ENCODE measurements at places on chromosomes 16 and 17.

GRCh38 chr17:81536299-81537290, 8.4 kb downstream of the FSCN2 start:
- no peak for DNase-seq

- peak; percentile 70 for DNase-seq
These were observed 3.3 kb downstream of the CD2BP2 start for GRCh38 chr16:30351586-30352419.

DNA sequence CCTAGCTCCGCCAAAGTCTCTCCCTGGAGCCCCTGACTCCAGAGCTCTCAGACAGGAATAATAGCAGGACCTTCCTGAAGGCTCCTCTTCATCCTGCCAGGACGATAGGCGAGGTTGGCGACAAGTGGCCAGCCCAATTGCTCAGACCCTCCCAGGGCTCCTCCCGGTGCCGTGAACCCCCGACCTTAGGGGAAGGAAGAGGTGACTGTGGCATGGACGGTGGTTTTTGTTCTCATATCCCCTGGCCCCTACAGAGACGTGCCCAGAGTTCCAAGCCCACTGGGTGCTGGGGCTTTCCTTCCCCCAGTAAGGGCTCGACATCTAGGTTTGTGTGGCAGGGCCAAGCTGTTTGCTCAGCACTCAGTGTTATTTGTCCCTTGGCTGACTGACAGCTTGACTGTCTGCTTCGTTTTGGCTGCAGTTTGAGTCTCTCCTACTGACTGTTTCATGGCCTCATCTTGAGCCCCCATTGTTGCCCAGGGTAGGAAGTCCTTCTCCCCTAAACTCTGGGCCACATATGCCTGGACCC, 4.6 kb upstream of the ADCY7 start:
- no peak for DNase-seq

DNA sequence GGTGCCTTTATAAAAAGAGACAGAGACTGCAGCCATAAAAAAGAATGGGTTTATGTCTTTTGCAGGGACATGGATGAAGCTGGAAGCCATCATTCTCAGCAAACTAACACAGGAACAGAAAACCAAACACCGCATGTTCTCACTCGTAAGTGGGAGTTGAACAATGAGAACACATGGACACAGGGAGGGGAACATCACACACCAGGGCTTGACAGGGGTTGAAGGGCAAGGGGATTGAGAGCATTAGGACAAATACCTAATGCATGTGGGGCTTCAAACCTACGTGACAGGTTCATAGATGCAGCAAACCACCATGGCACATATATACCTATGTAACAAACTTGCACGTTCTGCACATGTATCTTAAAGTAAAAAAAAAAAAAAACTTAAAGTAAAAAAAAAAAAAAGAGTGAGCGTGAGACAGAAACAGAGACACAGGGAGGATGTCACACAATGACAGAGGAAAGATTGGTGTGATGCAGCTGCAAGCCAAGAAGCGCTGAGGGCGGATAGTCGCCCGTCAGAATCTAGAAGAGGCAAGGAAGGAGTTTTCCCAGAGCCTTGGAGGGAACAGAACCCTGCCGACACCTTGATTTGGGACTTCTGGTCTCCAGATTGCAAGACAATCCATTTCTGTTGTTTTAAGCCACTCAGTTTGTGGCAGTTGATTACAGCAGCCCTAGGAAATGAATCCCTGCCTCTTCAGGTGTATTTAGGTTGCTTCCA, 27.4 kb upstream of the TNS4 start:
- no peak for DNase-seq

- no peak for DNase-seq
These were observed 80.1 kb downstream of the ABCC1 start for GRCh38 chr16:16029431-16030011.

DNA sequence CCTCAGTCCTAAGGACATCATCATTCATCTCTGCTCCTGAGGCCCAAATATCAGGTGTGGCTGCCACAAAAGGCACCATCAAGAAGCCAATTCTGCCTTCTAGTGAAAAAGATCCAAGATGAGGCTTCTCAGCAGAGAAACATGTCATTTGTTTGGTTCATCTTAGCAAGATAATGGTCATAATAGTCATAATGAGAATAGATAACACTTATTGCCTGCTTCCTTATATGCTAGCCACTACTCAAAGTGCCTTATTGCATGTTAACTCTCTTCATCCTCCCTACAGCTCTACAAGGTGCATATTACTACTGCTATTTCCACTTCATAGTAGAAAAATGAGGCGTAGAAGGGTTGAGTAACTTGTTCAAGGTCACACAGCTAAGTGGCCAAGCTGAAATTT, 45.0 kb upstream of the MRPS23 start:
- no peak for DNase-seq

GRCh38 chr17:37050920-37051319, 102.2 kb downstream of the AATF start:
- no peak for DNase-seq

- DNase-seq, result no peak
These were observed 121.0 kb downstream of the ANKRD11 start for GRCh38 chr16:89369266-89369895.

DNA sequence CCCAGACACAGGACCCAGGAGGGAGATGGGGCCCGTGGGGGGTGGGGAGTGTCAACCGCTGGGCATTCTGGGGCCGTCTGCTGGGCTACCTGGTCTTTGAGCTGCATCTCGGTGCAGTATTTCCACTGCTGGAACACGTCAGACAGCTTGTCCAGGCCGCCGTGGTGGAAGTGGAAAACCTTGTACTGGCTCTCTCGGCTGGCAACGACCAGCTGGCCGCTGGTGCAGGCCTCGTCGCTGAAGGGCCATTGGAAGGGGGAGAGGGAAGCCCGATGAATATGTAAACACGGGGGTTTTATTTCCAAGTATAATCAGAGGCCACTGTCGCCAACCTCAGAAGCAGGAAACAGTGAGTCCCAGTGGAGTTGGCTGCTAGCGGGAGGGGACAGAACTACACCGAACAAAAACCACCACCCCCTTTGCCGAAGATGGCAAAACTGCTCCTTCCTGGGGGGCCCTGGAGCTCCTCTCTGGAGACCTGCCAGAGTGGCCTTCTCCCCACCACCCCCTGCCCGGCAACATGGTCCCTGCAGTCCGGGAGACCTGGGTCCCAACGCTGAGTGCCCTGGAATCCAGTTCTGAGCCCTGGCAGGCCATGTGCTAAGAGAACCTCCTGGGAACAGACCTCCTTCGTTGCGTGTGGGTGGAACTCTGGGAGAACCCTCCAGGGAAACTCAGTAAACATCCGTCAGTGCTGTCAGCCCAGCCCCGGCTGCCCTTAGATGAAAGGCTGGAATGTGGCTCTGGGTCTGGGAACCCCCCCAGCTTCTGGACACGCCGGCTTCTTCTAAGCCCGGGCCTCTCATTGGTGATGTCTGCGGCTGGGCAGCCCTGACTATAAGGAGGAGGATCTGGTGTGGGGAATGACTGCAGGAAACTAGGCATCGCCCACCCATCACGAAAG, 84.1 kb downstream of the TBC1D16 start:
- DNase-seq, result peak; percentile 90

GRCh38 chr16:49876716-49877129, 20.8 kb upstream of the ZNF423 start:
- no peak for DNase-seq

DNA sequence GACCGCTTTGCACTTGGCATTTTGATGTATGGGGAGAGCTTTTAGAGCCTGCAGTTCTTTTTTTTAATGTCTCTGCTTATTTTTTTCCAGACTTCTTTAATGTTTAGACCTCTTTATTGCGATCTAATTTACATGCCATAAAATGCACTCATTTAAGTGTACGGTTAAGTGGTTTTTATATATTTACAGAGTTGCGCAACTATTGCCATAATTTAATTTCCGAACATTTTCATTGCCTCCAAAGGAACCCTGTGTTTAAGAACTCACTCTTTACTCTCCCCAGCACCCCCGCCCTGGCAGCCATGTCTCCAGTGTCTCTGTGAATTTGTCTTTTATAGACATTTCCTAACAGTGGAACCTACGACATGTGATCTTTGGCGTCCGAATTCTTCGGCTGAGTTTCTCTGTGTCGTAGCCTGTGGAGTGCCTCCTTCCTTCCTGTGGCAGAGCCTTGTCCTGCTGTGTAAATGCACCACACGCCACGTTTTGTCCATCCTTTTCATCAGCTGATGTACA, 24.0 kb downstream of the ZNF750 start:
- no peak for DNase-seq

DNA sequence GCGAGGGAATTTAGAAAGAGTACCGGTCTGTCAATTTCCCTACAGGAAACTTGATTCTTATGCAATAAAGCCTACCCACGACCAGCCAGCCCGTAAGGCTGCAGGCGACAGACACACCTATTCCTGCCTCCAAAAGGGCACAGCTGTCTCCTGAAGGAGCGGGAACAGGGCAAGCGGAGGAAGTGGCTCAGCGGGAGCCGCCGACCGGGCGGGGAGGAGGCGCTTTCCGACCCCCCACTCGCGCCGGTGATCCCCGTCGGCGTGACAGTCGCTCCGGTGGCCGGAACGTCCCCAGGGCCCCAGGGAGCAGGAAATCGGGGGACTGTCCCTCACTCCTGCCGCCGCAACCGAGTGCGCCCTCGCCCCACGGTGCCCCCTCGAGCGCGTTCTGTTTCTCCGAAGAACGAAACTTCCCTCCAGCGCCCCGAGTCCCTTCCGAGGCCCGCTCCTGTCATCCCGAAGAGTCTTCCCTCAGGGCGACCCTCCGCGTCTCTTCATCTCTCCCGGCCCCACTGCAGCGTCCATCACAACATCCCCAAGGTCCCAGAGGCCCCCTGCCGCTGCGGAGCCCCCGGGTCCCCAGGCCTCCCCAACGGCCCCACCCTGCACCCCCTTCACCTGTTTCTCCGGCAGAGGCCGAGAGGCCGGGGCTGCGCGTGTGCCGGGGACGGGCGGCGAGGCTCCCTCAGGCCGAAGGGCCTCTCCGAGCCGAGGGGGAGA, 421 bp downstream of the STAT3 start:
- no peak for DNase-seq

DNA sequence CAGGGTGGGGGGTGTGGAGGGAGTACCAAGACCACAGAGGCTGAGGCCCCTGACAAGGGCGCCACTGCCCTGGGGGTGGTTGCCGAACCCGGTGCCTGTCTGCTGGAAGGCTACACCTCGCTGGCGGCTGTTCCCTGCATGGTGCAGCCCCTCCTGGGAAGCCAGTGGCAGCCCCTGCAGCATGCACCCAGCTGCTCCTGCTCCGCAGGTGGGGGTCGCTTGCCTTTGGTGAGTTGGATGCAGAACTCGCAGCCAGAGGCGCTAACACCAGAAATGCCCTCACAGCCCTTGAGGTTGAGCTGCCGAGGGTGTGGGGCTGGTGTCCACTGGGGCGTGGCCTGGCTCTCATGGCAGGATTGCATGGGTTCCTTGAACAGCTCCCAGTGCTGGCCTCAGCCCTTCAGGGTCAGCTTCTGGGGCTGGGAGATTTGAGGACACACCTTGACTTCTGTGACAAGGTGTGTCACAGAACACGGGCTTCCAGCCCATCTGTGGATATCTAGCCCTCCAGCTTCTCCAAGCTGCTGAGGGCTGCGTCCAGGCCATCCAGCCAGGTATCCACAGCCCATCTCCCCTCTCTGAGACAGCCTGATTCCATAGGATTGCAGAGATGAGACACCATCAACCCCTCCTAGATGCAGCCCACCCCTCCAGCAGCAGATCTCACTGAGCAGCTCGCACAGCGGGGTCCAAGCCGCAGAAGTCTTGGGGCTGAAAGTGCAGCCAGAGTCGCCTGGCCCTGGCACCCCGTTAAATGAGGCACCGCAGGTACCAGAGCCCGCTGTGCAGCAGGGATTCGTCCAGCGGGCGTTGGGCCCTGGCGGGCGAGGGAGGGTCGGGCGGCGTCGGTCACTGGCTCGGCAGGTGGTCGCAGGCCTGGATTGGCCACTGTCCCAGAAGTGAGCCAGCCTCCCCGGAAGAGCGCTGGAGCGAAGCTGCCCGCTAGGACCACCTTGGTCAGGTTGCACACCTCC, 586.3 kb downstream of the KCNJ18 start:
- DNase-seq, result no peak

DNA sequence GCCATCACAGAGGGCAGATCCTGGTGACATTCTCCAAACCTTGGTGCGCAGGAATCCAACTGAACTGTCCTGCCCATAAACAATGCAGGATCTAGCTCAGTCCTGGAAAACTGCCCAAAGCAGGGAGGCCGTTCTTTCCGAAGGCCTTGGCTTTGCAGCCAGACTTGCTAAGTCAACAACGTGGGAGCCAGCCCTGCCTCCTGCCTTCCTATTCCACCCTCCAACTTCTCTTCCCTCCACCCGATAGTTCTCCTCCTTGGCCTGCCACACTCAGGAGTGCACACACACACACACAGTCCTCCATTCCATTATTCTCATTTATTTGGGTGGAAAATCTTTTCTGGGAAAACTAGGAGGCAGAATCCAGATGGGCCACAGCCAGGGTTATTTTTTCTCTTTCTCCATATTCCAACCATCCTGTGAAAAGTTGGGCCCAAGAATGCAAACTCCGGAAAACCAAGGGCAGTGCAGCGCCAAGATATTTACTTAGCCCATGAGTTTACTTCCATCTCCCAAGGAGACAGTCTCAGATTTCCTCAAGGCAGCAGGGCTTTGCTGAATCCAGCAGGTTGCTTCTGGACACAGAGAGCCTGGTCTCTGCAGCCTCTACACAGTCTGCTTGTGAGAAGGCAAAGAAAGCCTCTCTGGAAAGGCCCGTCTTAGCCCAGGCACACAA, 15.8 kb downstream of the COPRS start:
- peak; percentile 44 for DNase-seq

DNA sequence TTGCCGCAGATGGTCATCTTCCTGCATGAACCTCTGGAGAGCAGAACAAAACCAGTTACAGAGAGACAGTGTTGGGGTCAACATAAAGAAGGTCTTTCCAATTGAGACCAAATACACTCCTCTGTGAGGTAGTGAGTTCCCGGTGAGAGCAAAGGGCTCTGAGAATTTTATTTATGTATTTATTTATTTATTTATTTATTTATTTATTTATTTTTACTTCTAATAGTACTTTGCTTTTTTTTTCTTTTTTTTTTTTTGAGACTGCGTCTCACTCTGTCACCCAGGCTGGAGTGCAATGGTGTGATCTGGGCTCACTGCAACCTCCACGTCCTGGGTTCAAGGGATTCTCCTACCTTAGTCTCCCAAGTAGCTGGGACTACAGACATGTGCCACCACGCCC, 12.1 kb upstream of the COTL1 start:
- no peak for DNase-seq

Measured in hypothalamus (tissue), 51 donors.